ENCODE measurements at places on chromosomes 7 and 10. TPM values are rescaled to one million over a fixed set of nuclear protein-coding genes. Genes with fewer than 3 reads are reported as not detected.

- DNase-seq: no peak
Measured at GRCh38 chr7:7188742-7189141, 6.4 kb downstream of the C1GALT1 start.

DNA sequence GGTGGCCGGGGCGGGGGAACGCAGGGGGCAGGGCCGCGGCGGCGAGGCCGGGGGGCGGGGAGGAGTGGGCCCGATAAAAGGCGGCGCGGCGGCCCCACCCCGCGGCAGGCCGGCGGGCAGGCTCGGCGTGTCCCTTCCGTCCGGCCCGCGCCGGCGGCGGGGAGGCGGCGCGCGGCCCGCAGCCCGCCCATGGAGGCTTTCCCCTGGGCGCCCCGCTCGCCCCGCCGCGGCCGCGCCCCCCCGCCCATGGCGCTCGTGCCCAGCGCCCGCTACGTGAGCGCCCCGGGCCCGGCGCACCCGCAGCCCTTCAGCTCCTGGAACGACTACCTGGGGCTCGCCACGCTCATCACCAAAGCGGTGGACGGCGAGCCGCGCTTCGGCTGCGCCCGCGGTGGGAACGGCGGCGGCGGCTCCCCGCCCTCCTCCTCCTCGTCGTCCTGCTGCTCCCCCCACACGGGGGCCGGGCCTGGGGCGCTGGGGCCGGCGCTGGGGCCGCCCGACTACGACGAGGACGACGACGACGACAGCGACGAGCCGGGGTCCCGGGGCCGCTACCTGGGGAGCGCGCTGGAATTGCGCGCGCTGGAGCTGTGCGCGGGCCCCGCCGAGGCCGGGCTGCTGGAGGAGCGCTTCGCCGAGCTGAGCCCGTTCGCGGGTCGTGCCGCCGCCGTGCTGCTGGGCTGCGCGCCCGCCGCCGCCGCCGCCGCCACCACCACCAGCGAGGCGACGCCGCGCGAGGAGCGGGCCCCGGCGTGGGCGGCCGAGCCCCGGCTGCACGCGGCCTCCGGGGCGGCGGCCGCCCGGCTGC is at the start of gene NANOS1:
Gene NANOS1 (plus strand): TSS at position 102 of the 808 bp plus-strand sequence. CDS start 88 bp downstream, at position 190.
- DNase-seq: no peak

The NKX1-2 gene
- not detected for total RNA-seq

The CADPS2 gene
- total RNA-seq: 115 TPM

The ASCC1 gene
- 26.8 TPM for total RNA-seq

All from pulmonary artery endothelial cell (primary cell).